ENCODE measurements at places on chromosomes 7 and 10.

GRCh38 chr7:158392251-158392650 lies 195.4 kb downstream of the PTPRN2 start:
- no peak for DNase-seq

- no peak for DNase-seq
Measured at GRCh38 chr7:231030-231857, 38.9 kb downstream of the FAM20C start.

DNA sequence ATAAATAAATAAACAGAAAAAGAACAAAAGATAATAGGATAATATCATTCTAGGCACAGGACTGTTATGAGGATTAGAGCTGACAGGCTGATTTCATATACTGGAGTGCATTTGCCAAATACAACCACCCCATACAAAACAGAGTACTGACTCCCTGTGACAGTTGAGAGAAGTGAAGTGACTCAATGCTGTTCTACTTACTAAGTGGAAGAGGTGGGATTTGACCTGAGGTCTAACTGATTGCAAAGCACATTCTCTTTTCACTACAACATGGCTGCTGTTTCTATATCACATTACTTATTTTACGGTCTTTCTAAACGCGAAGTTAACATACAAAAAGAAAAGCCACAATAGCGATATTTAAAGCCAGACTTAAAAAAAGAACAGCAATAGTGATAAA lies 51.4 kb downstream of the ITGB1 start:
- DNase-seq: no peak

- peak; percentile 23 for DNase-seq
Measured at GRCh38 chr10:77383861-77384553, 253.6 kb downstream of the KCNMA1 start.

DNA sequence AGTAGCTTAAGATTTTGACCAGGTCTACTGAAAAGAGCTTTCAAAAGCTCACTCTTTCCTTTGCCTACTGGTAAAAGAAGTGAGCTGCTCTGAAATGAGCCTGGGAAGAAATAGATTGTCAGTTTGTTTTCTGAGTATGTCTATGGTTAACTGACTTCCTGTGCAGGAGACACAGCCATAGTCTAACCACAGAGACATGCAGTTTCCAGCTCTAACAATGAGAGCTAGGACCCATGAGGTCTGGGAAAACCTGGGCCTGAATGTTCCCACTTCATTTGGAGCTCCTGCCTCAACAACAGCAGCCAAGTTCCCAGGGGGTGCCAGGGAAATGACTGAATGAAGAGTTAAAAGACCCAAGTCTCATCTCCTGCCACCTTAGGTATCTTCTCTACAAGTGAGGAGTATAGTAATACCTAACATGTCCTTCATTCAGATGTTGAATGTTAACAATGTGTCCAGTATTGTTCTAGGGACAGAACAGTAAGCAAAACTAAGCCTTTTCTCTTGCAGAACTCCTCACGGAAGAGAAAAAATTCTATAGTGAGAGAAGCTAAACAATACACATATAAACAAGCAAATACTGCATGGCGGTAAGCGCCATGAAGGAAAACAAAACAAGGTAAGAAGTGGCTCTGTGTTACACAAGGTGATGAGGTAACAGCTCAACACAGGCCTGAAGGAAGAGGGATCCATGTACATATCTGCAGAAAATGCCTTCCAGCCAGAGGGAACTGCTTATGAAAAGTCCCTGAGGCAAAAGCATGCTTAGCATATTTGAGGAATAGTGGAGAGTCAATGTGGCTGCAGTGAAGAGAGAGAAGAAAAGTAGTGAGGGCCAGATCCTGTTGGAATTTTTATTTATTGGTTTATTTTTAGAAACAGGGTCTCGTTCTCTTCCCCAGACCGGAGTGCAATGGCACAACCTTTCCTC lies 26.4 kb upstream of the ANKRD1 start:
- no peak for DNase-seq

GRCh38 chr10:84739641-84740040 lies 411.3 kb downstream of the CCSER2 start:
- no peak for DNase-seq

GRCh38 chr10:111836064-111836463 lies 347.5 kb downstream of the GPAM start:
- DNase-seq: no peak

GRCh38 chr10:130737621-130738020 lies 573.9 kb downstream of the TCERG1L start:
- no peak for DNase-seq

- no peak for DNase-seq
Measured at GRCh38 chr7:72325561-72325960, 86.6 kb downstream of the CALN1 start.

DNA sequence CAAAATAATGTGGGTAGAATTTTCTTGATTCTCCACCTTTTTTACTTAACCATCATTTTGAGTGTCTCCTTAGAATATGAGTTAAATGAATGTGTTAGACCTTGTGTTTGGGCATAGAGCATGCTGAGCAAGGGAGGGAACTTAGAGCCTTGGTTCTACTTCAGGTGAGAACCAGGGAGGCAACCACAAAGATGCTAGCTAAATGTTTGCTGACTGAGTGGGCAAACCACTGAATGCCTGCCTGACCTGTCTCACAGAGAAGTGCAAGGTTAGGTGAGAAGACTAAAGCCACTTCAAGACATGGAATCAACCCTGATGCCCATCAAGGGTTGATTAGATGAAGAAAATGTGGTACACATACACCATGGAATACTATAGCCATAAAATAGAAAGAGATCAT lies 242.6 kb upstream of the ZNF32 start:
- no peak for DNase-seq

GRCh38 chr7:31664890-31665289 lies 22.1 kb upstream of the PPP1R17 start:
- DNase-seq: no peak

GRCh38 chr7:108419961-108420908 lies 36.0 kb downstream of the NRCAM start:
- DNase-seq: no peak

DNA sequence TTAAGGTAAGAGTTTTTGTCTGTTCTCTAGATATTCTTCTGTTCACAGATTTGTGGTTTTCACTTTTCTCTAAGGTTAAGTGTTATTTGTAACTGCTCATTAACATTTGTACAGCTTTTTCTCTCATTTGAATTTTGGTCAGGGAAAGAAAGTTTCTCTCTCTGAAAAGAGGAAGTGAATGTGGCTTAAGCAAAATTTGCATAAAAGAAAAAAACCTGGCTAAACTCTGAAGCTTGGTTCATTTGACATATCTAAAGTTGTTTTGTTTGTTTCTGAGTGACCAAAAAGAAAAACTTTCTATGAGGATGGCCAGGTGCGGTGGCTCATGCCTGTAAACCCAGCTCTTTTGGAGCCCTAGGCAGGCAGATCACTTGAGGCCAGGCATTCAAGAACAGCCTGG lies 22.0 kb upstream of the SLC26A4 start:
- no peak for DNase-seq
